OCI-M1 (cell line): ENCODE measurements at places on chromosomes 2 and 18.

- DNase-seq, result peak; percentile 72
Measured at GRCh38 chr2:219175928-219176817, 552 bp downstream of the CNPPD1 start.

- peak; percentile 66 for DNase-seq
Measured at GRCh38 chr2:233565685-233566140, 869 bp downstream of the USP40 start.

GRCh38 chr2:43074592-43075053, 151.8 kb downstream of the ZFP36L2 start:
- no peak for DNase-seq

DNA sequence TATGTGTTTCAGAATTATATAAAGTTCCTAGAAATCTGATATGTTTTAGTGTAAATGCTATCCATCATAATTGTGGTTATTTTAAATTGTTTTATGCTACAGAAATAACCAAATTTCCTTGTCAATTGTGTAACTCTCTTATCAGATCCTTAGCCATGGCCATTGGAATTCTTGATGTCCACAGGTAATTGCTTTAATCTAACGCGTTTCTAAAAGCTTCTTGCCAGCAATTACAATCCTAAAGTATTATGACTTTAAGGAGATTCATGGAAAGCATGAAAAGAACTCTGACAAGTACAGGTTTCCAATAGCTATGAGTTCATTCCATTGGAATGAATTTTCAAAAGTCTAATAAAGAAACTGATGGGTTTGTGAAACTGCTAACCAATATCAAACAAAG, 472.1 kb downstream of the ERBB4 start:
- DNase-seq, result no peak

DNA sequence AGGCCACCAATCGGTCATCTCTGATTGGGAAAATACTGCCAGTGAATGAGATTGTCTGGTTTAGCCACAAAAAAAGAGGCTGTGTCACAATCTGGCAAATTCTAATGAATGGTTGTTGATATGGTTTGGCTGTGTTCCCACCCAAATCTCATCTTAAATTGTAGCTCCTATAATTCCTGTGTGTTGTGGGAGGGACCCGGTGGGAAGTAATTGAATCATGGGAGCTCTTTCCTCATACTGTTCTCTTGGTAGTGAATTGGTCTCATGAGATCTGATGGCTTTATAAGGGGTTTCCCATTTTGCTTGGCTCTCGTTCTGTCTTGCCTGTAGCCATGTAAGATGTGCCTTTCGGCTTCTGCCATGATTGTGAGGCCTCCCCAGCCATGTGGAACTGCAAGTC, 838.3 kb downstream of the SLC4A3 start:
- peak; percentile 22 for DNase-seq

GRCh38 chr2:144505245-144505831, 14.6 kb downstream of the ZEB2 start:
- DNase-seq, result peak; percentile 93

GRCh38 chr2:155665704-155666103, 666.8 kb downstream of the NR4A2 start:
- no peak for DNase-seq

- no peak for DNase-seq
Measured at GRCh38 chr2:96202152-96202854, 6.3 kb downstream of the STARD7 start.

GRCh38 chr2:174593574-174594203, 3.9 kb downstream of the WIPF1 start:
- peak; percentile 88 for DNase-seq

- DNase-seq, result peak; percentile 79
Measured at GRCh38 chr2:203659331-203660049, 46.9 kb upstream of the CD28 start.

DNA sequence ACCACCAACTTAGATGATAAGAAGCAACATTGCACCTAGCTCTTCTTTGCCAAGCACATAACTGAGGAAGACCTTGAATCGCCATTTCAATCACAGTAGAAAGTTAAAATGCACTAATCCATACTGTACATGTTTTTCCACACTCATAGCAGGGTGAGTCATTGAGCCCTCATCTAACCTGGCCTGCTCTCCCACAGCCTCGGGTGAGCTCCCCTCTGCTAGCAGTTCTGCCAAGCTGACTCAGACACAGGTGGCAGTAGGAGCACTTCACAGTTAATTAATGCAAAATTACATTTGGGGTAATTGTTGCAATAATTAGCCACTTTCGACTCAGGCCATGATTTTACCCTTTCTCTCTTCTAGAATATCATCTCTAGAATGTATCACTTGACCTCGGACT, 1632.8 kb upstream of the CELF4 start:
- DNase-seq, result no peak

GRCh38 chr18:12393998-12394397, 13.7 kb upstream of the PRELID3A start:
- no peak for DNase-seq

DNA sequence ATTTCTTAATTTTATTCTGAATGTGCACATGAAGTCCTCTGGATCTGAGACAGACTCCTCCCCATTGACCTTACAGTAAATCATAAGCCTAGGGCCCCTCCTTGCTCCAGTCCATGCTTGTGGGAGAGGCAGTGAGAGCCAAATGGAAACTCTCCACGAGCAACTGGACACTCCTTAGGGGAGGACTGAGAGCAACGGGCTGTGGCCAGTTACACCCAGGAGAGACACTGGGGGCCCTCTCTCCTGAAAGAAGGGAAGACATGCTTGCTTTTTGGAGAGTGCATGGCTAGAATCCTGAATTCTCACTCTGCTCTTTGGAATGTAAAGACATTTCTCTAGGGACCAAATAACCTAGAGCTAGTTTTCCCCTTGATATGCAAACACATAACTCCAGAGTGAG, 49.0 kb upstream of the BIN1 start:
- no peak for DNase-seq

- DNase-seq, result no peak
Measured at GRCh38 chr2:15808204-15808910, 132.0 kb upstream of the MYCN start.

DNA sequence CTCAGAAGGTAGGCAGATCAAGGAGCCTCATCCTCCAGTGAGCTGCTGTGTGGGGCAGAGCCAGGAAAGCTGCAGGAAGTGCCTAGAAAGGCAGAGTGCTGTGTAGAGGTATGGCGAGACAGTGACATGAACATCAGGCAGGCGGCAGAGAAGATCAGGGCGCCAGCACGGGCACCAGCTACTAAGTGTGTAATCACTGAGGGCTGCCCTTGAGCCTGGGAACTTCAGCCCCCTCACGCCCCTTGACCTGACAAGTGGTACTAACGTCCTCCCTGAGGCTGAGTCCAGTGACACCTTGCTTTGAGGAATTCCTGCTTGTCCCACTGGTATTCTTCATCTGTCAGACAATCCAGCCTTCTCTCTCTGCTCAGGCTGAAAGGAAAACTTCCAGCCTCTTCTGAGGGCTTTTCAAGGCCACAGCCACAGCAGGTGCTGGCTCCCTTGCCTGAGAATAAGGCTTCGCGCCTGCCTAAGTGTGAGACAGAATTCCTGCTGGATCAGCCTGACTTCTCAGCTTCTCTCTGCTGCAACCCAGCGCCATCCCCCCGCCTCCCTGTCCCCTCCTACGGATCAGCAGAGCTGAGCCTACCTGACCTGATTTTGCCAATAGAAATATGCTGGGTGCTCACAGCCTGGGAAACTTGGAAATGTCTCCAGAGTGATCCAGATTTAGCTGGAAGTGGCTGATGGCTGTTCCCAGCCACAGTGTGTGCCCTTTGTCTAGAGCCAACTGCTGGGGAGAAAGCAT, 148.0 kb downstream of the SMAD7 start:
- no peak for DNase-seq

GRCh38 chr2:159515441-159515840, 100.9 kb downstream of the BAZ2B start:
- peak; percentile 43 for DNase-seq

DNA sequence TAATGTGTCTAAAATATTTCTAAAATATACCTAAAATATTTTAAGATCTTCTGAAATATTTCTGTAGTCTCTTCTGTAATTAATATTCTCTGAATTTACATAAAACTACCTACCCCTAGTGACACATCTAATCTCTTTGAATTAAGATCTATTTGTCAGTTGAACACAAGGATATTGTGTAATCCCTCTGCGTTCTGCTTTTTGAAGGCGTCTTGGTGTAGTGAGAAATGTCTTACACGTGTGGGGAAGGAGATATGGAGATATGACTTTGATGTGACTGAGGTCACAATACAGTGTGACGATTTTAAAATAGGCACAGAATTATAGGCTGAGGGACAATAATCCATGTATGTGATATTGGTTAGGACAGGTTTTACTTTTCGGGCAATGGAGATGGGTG, 79.8 kb downstream of the DOK6 start:
- DNase-seq, result peak; percentile 36

GRCh38 chr2:230660294-230661060, 52.2 kb upstream of the CAB39 start:
- DNase-seq, result peak; percentile 80

DNA sequence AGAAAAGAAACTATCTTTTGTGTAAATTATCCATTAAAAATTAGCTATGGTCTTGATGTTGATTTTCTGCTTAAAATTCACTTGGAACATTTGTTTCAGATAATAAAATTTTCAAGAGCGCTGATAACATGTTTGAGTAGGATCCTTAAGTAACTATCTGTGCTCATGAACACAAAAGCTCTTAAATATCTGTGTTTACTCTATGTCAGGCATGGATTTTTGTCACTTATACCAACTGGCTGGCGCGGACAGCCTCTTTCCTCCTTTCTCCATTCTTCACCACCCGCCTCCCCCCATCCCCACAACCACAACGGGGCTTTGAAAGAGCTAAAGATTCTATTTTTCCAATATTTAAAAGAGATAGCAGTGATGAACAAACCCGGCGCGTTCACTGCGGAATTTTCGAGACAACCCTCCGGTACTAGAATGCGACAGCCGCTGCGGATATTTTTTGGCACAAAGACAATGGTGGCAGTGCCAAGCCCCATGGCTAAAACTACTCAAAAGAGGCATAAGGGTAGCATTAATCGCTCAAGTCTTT, 181.5 kb downstream of the TCF4 start:
- DNase-seq, result no peak

- no peak for DNase-seq
Measured at GRCh38 chr2:43421194-43421593, 174.6 kb downstream of the THADA start.

DNA sequence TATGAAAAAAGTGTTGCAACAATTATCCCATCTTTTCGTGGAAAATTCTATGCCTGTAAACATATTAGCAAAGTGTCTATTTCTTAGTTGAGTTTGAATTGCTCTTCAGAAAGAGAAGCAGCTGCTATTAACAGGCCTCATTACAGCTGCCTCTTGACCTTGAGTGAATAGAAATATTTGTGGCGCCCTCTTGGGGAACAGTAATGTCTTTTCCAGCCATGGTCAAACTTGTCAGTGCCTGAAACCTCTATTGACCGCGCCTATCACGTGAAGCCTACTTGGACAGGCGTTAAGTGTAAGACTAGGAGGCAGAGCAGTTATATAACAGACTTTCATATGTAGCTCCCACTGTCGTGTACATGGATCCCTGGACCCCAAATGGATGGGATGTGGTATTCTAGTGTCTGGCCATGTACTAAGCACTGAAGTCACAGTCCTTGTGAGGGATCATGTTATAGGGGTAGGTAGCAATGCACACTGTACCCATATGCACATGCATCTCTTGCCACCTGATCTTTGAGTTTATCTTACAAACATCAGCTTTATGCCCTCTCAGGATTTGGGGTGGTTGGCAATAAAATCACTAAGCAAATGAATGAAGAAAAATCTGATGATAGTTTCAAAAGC, 245.0 kb downstream of the PTGR3 start:
- peak; percentile 84 for DNase-seq

GRCh38 chr18:3710712-3711301, 260.8 kb downstream of the TGIF1 start:
- DNase-seq, result peak; percentile 56

- no peak for DNase-seq
Measured at GRCh38 chr2:44051593-44052347, 56.0 kb upstream of the LRPPRC start.

- DNase-seq, result no peak
Measured at GRCh38 chr2:69185807-69186206, 172.8 kb downstream of the ANTXR1 start.

GRCh38 chr2:174775571-174775980, 11.3 kb upstream of the CHRNA1 start:
- peak; percentile 12 for DNase-seq

- no peak for DNase-seq
Measured at GRCh38 chr2:127039387-127040031, 67.4 kb downstream of the BIN1 start.

DNA sequence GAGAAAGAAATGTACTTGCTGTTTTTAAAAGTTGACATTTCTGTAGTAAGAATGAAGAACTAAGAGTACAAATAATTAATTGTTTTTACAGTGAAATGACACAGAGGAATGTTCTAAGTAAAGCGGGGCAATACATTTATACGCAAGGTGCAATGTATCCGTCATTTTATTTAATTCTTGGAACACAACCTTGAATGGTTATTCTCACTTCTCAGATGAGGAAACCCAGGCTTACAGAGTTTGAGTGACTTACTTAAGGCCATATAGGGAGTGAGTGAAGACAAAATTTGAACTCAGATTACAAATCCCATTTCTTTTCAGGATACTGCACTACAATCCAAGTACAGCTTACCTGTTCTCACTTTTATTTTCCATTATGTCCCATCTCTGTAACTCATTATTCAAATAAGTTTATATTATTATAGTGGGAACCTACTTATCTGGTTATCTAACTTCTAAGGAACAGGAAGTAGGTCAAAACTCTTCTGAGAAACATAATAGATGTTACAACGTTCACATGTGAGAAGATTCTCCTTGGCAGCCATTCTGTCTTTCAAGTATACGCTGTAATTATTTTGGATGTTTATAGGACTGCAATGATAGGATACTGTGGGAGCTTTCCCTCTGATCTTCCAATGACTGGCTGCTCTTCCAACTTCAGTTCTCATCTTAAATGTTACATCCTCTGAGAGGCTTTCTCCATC, 12.3 kb upstream of the STK17B start:
- peak; percentile 16 for DNase-seq

- DNase-seq, result peak; percentile 85
Measured at GRCh38 chr2:102070058-102070642, 72.4 kb upstream of the IL1R1 start.

- peak; percentile 34 for DNase-seq
Measured at GRCh38 chr2:68282811-68283418, 30.6 kb upstream of the PPP3R1 start.

DNA sequence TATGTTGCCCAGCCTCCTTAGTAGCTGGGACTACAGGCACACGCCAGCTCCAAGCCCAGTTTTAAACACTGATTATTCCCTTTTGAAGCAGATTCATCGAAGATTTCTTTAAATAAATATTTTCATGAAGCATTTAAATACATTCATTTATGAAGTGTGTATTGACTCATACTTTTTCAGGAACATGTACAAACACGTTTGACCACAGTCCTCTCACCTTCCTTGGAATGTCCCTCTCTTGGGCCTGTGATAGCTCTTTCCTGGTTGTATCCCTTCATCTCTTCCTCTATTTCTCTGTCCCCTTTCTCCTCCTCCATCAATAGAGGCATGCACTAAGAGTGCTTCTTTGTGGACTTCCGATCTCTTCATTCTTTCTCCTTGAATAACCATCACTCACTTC, 2.5 kb downstream of the PSTPIP2 start:
- no peak for DNase-seq

GRCh38 chr2:164599954-164600589, 21.2 kb downstream of the GRB14 start:
- DNase-seq, result peak; percentile 90
